NCI-H1694 (cell line): ENCODE measurements at places on chromosomes 13 and 19.

DNA sequence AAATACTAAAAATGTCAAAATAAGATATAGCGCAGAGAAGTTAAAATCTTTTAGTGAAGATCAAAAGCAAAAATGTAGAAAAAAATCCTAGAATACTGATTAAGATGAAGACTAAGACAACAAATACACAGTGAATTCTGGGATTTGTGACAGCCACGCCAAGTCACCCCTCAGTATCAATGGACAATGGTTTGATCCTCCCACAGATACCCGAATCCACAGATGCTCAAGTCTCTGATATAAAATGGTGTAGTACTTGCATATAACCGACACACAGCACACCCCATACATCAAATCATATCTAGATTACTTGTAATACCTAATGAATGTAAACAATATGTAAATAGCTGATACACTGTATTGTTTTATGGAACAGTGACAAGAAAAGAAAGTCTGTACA is 5.9 kb downstream of the MIPEP start:
- DNase-seq = no peak

- DNase-seq = no peak
Observed at GRCh38 chr13:106036870-106037269, 498.6 kb downstream of the EFNB2 start.

DNA sequence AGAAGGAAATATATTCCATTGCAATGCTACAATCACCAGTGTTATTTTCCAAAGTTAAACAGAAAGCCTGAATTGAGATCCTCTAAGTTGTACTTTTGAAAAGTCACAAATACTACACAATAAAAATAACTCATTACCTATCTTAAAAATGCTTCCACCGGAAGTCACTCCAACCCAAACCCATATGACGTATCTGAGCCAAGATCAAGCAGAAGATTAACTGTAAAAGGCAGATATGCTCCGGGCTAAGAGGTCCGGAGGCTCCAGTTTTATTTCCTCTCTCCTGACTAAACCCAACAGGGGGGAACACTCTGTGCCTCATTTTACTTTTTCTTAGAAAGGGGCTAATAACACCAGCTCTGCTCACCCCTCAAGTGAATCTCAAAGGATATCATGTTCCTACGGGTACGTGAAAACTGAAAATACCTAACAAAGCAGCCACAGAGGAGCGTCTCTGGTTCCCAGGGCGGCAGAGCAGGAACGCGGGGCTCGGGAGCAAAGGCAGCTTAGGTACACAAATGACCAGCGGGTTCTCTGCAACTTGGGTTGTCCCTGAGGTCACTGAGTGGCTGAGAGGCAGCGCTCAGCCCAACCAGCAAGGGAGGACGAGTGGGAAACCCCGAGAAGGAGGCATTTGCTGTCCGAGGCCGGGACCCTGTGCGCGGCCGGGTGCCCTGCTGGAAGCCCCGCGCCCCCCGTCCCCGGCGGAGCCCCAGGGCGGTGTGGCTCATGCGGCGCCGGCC is 750 bp downstream of the RAB20 start:
- no peak for DNase-seq

DNA sequence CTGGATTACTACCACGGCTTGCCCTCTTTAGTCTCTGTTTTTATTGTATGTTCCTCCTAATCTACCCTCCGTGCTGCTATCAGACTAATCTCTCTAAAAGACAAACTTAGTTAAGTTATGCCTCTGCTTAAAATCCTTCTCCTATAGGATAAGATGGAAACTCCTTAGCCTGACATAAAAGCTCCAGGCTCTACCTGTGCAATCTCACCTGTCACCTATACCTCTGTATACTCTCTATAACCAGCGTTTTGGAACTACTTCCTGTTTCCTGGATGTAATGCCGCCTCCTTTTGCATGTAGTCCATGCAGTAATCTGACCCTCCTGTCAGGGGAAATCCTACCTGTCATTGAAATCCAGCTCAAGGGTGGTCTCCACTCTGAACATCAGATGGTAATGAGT is 41.2 kb downstream of the OLFM4 start:
- DNase-seq = no peak

- no peak for DNase-seq
Observed at GRCh38 chr19:29651622-29652394, 13.5 kb upstream of the PLEKHF1 start.

GRCh38 chr13:106205871-106206270 is 329.6 kb downstream of the EFNB2 start:
- DNase-seq = no peak

- DNase-seq = no peak
Observed at GRCh38 chr13:109880371-109881346, 94.3 kb upstream of the IRS2 start.

DNA sequence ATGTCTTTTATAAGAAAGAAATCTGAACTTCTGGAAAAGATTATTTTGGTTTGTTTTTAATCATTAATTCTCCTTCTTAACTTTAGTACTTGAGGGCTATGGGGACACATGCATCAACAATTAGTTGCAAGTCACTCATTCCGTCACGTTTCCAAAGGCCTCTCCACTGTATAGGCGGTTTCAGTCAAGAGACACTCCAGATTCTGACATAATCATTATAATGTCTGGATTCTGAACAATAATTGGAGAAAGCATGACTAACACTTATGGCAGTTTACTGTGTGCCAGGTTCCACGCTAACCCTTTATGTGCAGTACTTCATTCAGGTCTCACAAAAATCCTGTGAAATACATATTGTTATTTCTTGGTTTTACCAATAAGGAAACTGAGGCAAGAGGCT is 71.9 kb downstream of the TNFRSF19 start:
- no peak for DNase-seq

GRCh38 chr19:42301646-42302203 is at the start of gene PRR19:
Gene PRR19 (plus strand): TSS chr19:42302132. CDS start chr19:42309585, 7,453 bp downstream.
- DNase-seq = no peak

GRCh38 chr13:53020764-53021335 is 7.8 kb upstream of the OLFM4 start:
- DNase-seq = no peak

- no peak for DNase-seq
Observed at GRCh38 chr19:30634996-30635975, 263.1 kb downstream of the ZNF536 start.

GRCh38 chr13:60758637-60759036 is 361.6 kb downstream of the TDRD3 start:
- DNase-seq = no peak

DNA sequence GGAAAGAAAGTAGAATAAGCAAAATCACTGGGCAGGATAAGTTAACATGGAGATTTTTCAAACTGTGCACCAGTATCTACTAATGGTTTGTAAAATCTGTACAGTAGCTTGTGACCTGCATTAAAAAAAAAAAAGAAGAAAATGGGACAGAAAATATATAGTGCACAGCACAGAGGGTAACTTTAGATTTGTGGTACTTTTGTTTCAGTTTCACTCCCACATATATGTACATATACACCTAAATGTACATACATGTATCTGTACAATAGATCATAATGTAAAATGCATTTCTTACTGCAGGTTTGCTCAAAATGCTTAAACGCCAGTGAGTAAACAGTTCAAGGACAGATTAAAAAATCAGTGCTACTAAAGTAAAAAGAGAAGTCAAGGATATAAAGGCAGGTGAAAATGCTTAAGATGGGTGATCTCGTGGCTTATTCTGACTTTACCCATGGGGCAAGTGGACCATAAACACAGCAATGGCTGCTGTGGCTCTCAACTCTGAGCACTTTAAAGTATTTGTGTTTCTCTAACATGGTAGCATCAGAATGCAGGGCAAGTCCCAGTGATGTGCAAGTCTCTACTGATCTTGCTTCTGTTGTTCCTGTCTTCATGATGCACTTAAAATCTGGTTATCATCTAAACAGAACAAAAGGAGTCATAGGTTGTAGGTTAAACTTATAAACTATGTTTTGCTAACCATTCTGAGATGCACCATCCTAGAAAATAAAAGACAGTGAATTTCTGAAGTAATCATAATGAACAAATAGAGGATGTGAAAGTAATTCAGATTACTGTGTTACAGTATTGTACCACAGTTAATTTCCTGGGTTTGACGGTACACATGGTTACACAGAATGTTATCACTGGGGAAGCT is 112.3 kb downstream of the MIPEP start:
- DNase-seq = no peak

- DNase-seq = no peak
Observed at GRCh38 chr19:13154911-13155471, 4.8 kb downstream of the IER2 start.

DNA sequence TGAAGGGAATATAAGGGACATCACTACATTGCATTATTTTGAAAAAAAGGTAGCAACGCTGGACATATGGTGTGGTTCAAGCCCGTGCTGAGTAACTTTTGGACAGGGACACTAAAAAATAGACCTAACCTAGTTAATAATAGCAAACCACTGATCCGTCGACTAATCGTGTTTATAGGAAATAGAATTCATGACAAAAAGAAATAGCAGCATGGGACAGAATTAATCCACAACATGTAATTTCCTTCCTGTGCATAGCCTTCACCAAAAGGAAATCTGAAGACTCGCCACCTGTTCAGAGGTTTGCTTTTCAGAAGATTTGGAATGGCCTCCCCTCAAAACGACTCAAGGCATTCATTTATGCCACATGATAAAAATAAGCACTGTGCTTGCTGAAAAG is 128.7 kb downstream of the FGF14 start:
- no peak for DNase-seq

GRCh38 chr19:38845374-38846024 is 4.3 kb downstream of the HNRNPL start:
- DNase-seq = no peak

- no peak for DNase-seq
Observed at GRCh38 chr13:35378939-35379338, 97.5 kb downstream of the MAB21L1 start.

- DNase-seq = no peak
Observed at GRCh38 chr19:51320280-51320657, 8.8 kb downstream of the IGLON5 start.

DNA sequence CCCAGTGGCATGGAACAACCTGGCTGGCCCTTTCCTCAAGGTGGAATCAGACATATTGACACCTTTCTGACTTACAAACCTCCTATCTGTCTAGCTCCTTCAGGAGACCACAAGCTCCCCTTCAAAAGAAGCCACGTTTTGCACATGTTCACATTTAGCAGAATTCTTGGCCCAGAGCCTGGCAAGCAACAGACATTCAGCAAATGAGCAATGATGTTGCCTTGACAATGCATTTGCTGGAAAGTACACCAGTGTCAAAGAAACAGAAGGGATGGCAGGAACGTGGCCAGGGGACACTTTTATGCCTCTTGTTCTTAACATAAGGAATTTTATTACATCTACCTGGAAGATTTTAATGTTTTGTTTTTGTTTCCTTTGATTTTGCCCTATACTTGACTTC is 85.5 kb upstream of the FGF14 start:
- peak; percentile 70 for DNase-seq

- no peak for DNase-seq
Observed at GRCh38 chr19:55377356-55378131, 918 bp downstream of the TMEM190 start.

DNA sequence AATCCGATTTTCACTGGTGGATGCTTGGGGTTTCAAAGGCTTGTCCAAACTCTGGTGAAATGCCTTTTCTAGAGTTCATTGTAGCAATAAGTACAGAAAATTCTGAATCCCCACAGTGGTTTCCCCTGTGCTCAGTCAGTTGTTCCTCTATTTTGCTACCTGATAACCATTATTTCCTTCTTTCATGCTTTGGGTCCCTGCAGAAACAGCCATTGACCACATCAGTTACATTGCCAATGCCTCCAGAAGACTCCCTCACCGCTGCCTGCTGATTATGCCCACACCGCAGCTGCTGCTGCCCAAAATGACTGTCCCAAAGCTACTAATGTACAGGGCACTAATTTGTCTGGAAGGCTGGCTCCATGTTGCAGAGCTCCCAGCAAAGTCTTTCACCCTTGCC is 517.3 kb downstream of the KLF12 start:
- DNase-seq = no peak

DNA sequence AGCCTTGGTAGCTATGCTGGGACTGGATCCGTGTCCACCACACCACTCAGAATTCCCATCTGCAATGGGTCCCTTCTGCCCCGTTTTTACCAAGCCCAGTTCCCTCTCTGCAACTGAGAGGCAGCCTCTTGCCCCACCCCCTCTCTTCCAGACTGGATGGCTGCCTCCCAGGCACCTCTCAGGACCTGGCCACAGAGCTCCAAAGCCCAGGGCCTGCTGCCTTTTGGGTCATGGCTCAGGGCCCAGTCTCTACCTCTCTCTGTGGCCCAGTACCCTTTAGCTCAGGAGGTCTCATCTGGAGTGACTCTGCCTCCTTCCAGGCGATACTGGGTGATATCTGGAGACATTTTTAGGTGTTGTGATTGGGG is 10.3 kb upstream of the ZBTB7A start:
- DNase-seq = no peak

DNA sequence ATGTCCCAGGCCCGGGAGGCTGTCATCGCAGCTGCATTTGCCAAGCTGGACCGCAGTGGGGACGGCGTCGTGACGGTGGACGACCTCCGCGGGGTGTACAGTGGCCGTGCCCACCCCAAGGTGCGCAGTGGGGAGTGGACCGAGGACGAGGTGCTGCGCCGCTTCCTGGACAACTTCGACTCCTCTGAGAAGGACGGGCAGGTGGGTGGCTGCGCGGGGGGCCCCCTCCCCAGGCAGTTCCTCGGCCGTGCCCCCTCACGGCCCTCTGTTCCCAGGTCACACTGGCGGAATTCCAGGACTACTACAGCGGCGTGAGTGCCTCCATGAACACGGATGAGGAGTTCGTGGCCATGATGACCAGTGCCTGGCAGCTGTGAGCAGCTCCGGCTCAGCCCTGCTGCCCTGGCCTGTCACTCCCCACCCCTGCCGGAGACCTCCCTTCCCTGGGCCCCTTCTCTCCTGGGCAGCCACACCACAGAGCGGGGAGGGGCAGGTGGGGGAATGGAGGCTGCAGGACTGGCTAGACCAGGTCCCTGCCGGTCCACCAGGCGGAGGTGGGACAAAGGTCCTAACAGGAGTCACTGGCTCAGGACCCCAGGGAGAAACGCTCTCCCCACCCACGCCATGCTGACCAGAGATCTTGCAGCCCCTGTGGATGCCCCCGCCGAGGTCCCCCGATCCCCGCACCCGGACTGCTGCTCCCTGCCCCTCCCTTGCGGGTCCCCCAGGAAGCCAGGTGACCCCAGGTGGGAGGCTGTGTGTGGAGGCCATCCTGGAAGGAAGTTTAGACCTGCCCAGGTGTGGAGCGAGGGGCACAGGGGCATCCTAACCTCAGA is 1.1 kb downstream of the CAPS start:
- DNase-seq = no peak

DNA sequence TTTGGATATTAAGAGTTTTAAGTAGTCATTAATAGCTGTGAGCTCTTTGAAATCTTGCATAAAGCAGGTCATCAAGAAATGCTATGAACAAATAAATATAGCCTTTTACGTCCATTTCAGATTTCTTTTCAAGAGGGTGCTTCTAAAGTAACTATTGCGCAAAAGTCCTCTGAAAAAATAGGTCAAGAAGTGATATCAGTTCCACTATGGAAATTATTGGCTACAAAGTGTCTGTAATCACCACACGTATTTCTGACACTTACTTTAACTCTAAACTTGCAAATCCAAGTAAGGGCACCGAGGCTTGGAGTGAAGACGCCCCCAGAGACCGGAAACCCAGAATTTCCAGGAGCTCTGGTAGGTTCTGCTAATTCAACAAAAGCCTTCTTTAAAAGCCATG is 44.9 kb upstream of the STARD13 start:
- DNase-seq = no peak
